HS-27A (cell line): ENCODE measurements at places on chromosomes 12 and 14.

- no peak for DNase-seq
Observed at GRCh38 chr12:100075598-100075997, 67.1 kb downstream of the BLTP3B start.

GRCh38 chr12:51621156-51621922 lies 30.3 kb downstream of the SCN8A start:
- no peak for DNase-seq

GRCh38 chr12:104582739-104583138 lies 126.0 kb downstream of the CHST11 start:
- no peak for DNase-seq

GRCh38 chr14:63535918-63536317 lies 7.3 kb downstream of the PPP2R5E start:
- DNase-seq, result no peak

- no peak for DNase-seq
Observed at GRCh38 chr14:63308723-63309317, 9.9 kb downstream of the GPHB5 start.

DNA sequence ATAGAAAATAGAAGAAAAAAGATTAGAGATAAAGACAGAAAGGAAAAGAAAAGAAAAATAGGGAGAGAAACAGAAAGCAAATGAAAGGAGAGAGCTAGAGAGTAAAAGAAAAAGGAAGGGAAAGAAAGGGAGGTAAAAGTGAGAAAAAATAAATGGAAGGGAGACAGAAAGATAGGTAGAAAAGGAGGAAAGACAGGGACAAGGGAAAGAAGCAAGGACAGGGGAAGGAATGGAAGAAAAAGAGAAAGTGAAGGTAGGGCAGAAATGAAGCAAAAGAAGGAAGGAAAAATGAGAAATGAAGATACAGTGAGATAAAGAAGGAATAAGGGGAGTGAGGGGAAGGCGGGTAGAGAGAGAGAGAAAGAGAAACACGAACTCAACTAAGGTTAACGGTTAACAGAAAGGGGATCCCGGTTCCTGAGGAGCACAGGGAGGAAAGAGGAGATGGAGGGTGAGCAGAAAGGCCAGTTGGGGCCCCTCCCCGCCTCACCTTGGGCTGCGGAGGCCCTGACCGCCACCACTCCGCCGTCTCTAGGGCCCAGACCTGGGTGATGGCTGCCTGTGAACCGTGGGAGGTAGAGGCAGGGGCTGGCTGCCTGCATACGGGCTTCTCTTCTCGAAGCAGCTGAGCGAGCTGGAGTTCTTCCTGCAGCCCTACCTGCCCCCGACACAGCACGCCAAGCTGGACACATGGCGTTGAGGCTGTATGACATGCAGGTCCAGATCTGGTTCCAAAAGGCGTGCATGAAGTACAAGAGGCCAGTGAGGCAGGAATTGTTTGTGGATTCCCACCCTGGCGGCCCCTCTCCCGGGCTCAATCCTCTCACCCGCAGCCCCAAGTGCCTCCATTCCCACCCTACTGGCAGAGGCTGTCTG lies 59.5 kb downstream of the SMUG1 start:
- no peak for DNase-seq

GRCh38 chr12:102971227-102971626 lies 13.8 kb downstream of the ASCL1 start:
- DNase-seq, result no peak

GRCh38 chr12:120767071-120768024 lies 41.7 kb downstream of the ACADS start:
- DNase-seq, result no peak

GRCh38 chr14:94771158-94771905 lies 1.4 kb upstream of the GSC start:
- no peak for DNase-seq

DNA sequence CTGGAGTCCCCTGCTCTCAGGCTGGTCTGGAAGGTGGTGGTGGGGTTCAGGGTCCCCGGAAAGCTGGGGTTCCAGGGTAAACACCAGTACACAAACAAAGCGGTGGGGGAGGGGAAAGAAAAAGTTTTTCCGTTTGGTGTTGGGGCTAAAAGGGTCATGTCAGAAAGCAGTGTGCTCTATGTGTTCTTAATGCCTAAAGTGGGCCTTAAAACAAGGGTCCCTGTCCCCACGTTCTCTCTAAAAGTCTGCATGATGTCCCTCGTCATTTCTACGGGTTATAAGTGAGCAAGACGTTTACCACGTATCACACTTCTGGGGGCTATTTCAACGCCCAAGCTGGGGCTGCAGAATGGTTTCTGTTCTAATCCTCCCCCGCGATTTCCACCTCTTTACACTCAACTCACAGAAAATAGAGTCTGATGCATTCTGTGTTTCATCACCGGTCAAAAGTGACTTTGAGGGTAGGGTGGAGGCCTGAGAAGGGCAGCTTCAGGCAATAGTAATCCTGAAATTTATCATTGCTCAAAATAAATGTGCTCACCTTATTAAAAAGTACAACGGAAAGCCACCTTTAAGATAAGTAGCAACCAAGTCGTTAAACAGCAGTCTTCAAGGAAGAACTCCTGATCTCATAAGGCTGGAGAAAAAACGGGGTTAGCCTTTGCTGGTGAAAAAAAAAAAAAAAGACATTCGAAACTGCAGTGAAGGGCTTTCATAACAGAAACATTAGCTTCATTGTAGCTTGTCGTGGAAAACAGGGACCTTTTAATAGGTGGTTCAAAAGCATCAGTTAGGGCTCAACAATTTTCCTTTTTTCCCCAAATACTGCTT lies 63.9 kb upstream of the PTGR2 start:
- DNase-seq, result no peak

GRCh38 chr12:25788707-25789442 lies 169.6 kb upstream of the RASSF8 start:
- no peak for DNase-seq

GRCh38 chr12:46230306-46230705 lies 38.5 kb downstream of the SLC38A1 start:
- no peak for DNase-seq

DNA sequence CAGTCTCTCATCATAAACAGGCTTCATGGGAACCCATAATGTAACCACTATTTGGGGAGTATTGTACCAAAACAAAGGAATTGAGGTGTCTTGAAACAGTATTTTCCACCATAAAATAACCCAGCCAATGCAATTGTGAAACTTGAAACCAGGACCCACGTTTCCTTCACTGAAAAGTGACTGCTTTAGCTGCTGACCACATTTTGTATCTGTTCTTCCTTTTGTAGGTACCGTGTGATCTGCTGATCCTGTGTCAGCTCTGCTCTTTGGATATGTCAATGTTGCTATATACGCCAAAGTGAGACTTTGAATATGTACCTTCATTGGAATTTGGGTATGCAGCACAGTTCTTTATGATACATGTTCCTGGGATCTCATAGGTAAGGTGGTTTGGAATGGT lies 95.1 kb upstream of the CNTN1 start:
- DNase-seq, result no peak

- no peak for DNase-seq
Observed at GRCh38 chr12:2273288-2273687, 220.5 kb downstream of the CACNA1C start.

DNA sequence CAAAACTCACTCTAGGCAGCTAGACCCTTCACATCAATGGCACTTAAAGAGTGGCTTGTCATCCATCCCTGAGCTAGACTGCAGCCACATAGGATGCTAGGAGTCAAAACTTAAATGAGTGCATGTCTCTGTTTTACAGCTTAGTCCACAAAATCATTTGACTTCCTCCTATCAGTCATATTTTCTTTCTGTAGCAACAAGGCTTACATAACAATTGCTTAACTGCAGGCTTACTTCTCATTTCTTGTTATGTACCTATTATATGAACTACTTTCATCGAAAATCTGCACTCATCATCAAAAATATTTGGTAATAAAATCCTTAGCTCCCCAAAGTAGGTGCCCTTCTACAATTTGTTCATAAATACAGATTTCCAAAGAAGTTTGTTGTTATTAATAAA lies 30.1 kb downstream of the CLEC1A start:
- no peak for DNase-seq

DNA sequence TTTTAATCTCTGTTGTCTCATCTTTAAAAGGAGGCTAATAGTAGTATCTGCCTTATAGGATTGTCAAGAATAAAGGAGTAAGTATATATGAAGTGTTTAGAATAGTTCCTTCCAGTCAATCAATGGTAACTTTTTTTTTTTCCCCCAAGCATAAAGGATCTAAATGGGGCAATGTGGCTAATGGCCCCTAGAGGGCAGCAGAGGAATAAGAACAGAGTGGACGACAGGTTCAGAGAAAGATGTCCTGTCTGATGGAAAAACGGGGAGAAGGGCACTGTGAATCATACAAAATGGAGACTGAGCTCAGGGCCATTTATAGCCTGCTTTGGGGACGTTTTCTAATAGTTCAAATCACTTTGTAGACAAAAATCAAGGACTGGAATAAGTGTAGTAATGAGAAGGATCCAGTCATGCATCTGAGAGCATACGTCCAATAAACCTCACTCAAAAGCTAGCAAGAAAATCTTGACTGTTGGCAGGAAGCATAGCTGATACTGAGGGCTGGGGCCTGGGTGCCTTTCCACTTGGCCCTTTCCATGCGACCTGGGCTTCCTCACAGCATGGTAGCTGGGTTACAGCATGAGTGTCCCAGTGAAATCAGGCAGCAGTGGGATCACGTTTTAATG lies 51.3 kb downstream of the IFNG-AS1 start:
- peak; percentile 34 for DNase-seq

- DNase-seq, result no peak
Observed at GRCh38 chr12:24062642-24063245, 113.3 kb upstream of the SOX5 start.

DNA sequence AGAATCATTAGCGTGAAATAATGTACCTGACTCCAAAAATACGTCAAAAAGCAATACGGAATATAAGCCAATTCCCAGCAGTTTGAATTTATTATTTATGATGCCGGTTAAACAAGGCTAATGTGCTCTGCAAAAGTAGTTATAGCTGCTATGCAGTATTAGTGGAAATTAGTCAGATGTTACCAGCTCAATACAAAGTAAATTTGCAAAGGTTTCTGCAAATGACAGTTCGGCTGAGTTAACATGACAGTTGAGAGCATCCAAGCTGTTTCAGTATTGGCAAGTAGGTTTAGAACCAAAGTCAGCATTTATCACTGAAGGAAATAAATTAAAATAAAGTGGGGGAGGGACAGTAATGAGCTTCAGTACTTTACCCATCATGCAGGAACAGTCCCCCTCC lies 1665.8 kb upstream of the FLRT2 start:
- no peak for DNase-seq

DNA sequence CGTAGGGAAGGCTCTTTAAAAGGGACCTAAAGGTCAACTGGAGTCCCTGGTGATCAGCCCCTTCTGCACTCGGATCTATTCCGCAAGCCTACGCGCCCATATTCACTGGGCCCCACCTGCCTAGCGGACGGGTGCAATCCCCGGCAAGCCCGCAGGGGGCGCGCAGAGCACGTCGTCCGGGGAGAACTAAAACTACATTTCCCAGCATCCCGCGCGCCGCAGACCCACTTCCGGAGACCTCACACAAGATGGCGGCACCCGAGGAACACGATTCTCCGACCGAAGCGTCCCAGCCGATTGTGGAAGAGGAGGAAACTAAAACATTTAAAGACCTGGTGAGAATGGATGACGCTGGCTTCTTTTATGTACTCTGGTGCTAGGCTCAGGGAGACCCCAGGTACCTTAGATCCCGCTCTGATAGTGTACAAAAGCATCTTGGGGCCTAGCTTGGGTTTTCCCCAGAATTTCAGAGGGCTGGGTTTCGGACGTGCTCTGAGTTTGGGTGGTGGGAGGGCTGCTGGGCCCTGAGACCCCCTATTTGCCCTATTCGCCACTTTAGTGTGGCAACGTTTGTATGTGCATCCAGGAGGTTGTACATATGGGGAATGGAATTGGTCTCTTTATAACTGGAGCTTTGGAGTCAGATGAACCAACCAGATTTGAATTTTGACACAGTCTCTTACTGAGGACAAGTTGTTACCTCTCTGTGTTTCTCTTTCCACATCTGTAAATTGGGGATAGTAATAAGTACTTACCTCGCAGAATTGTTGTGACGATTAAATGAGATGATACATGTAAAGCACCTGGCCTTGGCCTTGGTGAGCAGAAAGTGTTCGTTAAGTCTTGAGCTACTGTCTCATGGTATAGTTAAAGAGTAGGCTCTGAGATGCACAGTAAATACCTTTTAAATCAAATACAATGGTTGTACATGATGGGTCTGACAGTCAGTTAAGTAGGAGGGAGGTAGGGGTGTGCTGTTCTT lies at the start of gene DDX47:
TSS of gene DDX47 (plus strand) at position 227 of the 982 bp plus-strand sequence. CDS start at position 249, 22 bp downstream.
- DNase-seq, result no peak

DNA sequence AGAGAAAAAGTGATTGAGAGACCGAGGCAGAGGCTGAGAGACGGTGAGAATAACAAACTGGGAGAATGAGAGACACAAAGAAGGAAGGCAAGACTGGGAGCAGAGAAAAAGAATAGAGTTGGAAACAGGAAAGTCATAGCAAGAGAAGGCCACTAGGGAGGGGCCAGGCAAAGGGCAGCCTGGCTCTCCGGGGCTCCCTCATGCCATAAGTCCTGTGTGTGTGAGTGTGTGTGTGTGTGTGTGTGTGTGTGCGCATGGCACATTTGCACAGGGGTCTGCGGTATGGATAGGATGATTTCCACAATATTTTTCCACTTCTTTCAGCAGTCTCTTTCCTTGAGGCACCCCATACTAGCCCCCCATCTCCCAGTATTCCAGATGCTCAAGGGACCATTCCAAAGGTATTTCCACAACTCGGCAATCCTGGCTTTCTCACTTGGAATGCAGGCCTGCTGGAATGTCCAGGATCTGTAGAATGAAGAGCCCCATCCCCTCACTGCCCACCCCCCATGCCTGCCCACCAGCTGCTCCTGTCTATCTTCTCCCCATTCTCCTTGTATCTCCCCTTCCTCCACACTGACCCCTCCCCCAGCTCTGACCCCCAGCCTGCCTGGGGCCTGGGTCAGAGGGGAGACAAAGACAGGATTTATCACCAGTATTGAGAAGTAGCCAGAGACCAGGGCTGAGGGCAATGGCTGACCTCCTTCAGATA lies 9.0 kb downstream of the GPR84 start:
- no peak for DNase-seq

GRCh38 chr14:86766469-86766868 lies 1226.5 kb downstream of the GALC start:
- no peak for DNase-seq

GRCh38 chr12:49626169-49626835 lies 2.9 kb downstream of the PRPF40B start:
- DNase-seq, result no peak

DNA sequence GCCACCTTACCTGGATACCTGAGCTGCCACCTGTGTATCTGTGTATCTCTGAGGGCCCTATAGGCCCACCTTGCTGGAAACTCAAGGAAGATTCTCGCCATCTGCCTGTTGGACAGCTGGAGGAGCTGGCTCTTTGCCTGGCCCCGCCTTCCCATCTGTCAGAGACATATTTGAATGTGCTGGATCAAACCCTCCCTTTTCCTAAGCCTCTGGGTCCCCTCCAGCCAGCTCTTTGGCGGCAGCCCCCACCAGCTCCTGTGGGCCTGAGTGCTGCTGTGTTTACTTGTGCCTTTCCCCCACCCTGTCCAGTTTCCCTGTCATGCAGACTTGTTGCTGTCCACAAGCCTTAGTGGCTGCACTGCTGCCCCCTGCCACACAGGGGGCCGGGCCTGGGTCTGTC lies 55.9 kb upstream of the SRSF5 start:
- DNase-seq, result no peak

- no peak for DNase-seq
Observed at GRCh38 chr12:65022421-65022820, 98.7 kb downstream of the WIF1 start.
